ENCODE measurements at places on chromosomes 16 and 17. TPM values are rescaled to one million over a fixed set of nuclear protein-coding genes. Genes with fewer than 3 reads are reported as not detected.

The TP53TG3C gene
- total RNA-seq: not detected

The ADGRG3 gene
- not detected for total RNA-seq

DNA sequence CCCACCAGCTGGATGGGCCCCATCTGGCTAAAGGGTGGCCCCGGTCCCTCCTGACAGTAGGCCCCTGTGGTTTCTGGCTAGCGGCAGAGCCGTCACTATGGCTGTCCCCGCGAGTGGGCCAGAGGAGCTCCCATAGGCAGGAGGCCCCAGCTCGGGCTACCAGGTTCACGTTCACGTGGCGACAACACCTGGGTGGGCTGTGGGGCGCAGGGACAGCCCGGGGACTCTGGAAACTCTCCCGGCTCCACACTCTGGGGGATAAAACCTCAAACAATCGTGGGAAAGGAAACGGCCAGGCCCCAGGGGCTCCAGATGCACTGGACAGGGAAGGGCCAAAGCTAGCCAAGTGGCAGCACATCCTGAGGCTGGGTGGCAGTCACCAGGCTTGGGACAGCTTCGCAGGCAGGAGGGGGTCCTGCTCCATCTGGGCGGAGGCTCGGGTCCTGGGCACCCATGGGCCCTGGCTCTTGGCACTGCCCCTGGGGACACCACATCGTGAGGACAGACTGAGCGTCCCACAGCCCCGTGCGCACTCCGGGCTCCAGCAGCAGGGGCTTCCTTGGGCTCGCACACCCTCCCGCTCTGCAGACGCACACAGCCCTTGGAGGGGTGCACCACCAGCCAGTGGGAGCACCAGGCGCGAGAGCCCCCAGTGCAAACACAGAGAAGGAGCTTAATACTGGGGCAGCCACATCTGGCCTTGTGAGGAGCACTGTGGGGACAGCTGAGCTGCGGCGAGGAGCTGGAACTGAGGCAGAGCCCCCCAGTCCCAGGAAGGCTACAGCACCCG is 4.4 kb downstream of the RNF166 start:
- no peak overlapping the region for H3K4me3 ChIP-seq
- H3K27me3 ChIP-seq: no peaks in the 10 kb centered on the region
- DNase-seq: no peak
- H3K36me3 ChIP-seq: peaks cover 29% of the 10 kb centered on the region
- H3K27ac ChIP-seq: peak overlapping the region; percentile 74

DNA sequence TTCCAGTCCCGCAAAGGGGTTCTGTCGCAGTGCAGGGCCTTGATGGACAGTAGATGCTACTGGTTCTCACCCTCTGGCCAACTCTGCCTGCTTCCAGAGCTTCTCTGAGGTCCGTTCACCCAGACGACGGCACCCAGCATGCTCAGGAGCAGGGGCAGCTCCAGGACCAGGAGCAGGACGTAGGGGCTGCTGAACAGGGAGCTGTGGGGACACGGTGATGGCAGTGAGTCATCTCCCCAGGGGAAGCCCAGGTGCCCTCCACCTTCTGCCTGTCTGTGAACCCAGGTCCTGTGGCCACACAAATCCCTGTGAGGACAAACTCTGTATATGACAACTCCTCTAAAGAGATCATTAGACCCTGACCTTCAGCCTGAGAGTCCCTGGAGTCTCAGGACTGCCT is 3.4 kb upstream of the CD300C start:
- no peaks in the 10 kb centered on the region for H3K36me3 ChIP-seq
- H3K27me3 ChIP-seq: no peaks in the 10 kb centered on the region
- H3K4me1 ChIP-seq: no peaks in the 10 kb centered on the region
- H3K27ac ChIP-seq: no peak overlapping the region
- no peak overlapping the region for H3K4me3 ChIP-seq

GRCh38 chr17:58318627-58319172 is 9.9 kb downstream of the TSPOAP1 start:
- no peaks in the 10 kb centered on the region for H3K4me1 ChIP-seq
- peaks cover 3% of the 10 kb centered on the region for H3K36me3 ChIP-seq
- H3K4me3 ChIP-seq: no peak overlapping the region
- H3K27ac ChIP-seq: no peak overlapping the region

DNA sequence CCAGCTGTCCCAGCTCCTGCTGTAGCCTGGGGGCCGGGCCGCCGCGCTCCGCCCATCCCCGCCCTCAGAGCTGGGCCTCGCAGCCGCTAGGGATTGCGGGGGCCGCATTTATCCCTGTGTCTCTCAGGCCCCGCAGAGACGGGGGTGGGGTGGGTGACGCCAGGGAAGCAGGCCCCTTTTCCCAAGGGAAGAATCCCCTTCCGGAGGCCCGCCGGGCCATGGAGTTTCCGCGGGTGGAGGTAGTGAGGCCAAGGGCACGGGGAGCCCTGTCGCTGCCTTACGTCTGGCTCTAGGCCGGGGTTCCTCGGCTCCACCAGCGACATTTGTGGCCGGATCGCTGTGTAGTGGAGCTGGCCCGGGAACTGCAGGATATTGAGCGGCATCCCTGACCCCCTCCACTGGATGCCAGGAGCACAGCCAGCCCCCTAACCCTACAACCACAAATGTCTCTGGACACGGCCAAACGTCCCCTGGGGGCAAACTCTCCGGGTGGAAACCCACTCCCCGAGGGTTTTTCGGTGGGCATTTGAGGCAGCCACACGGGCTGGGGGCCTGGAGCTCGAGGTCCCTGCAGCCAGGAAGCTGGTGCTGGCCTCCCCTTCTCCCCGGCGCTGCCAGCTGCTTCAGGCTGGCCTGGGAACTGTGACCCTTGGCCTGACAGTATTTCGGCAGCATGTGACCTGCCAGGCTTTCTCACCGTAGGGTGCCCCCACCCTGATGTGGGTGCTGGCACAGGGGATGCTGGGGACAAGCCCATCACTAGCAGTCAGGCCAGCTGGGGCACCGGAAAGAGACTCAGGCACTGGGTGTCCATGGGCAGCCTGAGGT is 12.0 kb upstream of the CD300A start:
- H3K4me1 ChIP-seq: no peaks in the 10 kb centered on the region
- peak; percentile 29 for DNase-seq
- no peaks in the 10 kb centered on the region for H3K36me3 ChIP-seq

GRCh38 chr17:43768382-43768781 is 9.8 kb upstream of the SOST start:
- H3K4me3 ChIP-seq: no peak overlapping the region
- DNase-seq: no peak
- peaks cover 2% of the 10 kb centered on the region for H3K4me1 ChIP-seq
- no peaks in the 10 kb centered on the region for H3K27me3 ChIP-seq
- no peak overlapping the region for H3K27ac ChIP-seq
- H3K36me3 ChIP-seq: peaks cover 37% of the 10 kb centered on the region

DNA sequence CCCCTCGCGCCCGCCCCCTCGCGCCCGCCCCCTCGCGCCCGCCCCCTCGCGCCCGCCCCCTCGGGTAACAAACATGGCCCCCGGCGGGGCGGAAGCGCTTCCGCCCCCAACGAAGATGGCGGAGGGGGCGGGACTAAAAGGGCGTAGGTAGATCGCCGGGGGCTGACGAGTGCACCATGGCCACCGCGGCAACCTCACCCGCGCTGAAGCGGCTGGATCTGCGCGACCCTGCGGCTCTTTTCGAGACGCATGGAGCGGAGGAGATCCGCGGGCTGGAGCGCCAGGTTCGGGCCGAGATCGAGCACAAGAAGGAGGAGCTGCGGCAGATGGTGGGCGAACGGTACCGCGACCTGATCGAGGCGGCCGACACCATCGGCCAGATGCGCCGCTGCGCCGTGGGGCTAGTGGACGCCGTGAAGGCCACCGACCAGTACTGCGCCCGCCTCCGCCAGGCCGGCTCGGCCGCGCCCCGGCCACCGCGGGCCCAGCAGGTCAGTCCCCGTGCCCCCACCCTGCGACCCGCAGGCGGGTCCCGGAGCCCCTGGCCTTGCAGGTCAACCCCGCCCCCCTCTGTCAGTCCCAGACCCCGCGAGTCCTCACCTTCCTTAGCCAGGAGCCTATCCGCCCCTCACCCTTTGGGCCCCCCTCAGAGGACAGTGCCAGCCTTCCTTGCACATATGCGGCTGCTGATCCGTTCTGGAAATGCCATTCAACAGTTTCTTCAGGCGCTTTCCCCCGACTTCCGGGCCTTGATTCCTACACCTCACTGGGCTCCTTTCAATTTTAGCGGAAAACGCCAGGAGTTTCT is at the start of gene COG1:
Gene COG1 (plus strand): TSS at position 162 of the 808 bp plus-strand sequence. CDS start 15 bp downstream, at position 177.
- H3K27me3 ChIP-seq: no peaks in the 10 kb centered on the region
- H3K36me3 ChIP-seq: peaks cover 21% of the 10 kb centered on the region
- peak; percentile 84 for DNase-seq

All from IMR-90 (cell line).